ENCODE measurements at places on chromosomes 12 and 14.
A peak's percentile ranks its signal among the peaks of the same experiment; 100 is the strongest.

DNA sequence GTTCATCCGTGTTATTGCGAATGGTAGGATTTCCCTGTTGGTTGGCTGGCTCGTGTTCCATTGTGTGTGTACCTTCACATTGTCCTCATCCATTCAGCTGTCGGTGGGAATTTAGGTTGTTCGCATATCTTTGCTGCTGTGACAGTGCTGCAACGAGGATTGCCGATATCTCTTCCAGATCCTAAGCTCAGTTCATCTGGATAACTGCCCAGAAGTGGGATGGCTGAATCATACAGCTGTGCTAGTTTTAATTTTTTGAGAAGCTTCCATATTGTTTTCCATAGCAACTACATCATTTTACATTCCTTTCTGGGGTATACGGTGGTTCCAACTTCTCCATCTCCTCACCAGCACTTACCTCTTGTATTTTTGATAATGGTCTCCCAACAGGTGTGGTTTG lies 292.8 kb upstream of the SFSWAP start:
- no peak for DNase-seq

DNA sequence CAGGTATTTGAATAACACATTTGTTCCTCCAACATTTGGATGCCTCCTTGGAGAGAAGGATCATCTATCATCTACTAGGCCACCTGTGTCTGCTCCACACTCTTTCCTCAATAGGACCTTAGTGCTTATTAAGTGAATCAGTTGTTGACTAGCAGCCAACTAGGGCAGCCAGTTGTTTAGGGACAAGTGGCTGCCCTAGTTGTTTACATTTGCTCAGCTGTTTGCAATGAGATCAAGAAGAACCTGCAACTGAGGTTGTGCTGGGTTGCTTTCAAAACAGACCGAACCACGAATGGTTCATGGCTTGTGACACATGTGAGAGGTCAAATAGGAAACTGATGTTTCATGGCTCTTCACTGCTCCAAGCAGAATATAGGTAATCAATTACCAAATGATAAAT lies 53.8 kb downstream of the TMCC3 start:
- peak; percentile 66 for DNase-seq

DNA sequence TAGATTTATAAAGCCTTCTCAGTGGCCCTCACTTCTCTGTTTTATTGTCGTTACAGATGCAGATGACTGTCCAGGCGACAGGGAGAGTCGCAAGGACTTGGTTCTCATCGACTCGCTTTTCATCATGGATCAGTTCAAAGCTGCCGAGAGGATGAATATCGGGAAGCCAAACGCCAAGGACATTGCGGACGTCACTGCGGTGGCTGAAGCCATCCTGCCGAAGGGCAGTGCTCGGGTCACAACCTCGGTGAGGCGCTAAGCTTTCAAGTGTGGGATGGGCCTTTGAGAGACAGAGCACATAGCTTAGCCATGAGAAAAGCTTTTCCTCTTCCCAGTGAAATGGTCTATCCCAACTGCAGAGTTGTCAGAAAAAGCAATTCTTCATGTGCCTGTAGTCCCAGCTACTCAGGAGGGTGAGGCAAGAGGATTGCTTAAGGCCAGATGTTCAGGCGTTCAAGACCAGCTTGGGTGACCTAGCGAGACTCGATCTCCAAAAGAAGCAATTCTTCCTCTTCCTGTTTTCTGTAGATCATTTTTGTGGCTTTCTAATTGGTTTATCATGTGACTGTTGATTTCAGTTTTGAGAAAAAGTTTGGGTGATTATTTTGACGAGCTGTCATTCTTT lies 56.4 kb downstream of the EP400 start:
- no peak for DNase-seq

GRCh38 chr12:70185301-70185700 lies 57.9 kb upstream of the CNOT2 start:
- DNase-seq, result no peak

DNA sequence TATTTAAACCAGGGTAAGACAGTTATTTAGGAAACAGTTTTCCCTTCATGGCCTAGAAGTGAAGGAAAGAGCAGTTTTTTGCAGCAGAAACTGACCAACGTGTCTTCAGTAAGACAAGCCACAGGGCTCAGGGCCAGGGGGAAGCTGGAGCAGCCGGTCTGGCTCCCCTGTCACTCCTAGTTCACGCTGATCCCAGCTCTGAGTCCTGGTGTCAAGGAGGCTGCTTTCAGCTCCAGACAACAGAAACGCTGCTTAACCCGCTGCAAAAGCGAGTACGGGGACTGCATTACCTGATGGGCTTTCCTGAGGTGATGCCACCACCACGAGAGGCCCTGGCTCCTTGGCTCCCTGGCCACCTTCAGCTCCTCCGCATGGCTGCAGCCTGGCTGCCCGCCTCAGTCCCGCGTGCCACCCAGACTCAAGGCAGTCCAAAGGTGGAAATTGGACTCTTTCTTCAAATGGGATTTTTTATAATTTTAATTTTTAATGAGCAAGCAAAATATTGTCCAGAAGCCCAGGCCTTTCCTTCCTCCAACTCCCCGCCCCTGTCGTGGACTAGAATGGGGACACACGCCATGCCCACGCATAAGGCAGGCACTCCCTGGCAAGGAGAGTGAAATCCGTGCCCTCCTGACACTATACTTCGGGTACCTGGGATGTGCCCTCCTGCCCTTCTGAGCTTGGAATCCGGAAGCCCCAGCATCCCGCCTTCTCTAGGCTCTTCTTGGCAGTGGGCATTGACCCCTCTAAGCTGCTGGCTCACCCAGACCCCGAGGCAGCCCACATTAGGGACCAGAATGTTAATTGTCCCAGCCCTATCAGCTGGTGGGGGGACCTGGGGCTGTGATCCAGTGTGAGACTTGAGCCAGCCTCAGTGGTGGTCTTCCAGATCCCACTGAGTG lies 85.0 kb downstream of the PAPOLA start:
- no peak for DNase-seq

GRCh38 chr12:15858353-15858752 lies 23.8 kb upstream of the STRAP start:
- DNase-seq, result no peak

- no peak for DNase-seq
Measured at GRCh38 chr12:39572551-39572950, 47.1 kb downstream of the ABCD2 start.

GRCh38 chr12:51244269-51244668 lies 5.6 kb downstream of the DAZAP2 start:
- DNase-seq, result no peak

DNA sequence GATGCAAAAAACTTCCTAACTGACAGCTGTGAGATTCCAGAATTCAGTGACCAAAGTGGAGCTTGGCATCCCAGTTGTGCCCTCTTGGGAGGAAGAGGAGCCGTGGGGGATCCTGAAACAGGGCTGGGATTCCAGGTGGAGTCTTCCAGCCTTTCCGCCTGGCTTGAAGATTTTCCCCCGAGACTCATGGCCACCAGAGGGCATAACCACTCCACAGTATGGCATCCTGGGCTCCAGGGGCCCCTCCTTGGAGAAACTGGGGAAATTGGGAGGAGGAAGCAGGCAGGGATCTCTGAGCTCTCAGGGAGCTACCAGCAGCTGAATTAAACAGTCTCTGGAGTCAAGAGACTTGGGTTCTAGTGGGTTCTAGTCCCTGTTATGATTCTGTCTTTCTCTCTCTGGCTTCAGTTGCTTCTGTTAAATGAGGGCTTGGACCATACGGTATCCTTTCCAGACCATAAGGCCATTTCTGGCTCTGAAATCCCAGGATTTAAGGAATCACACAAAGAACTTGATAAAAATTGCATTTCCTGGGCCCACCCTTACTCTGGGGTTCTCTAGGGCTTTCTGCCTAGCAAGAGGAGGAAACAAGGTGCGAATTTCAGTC lies 2.6 kb upstream of the TAMALIN start:
- DNase-seq, result peak; percentile 2

- DNase-seq, result no peak
Measured at GRCh38 chr12:124031058-124031457, 58.0 kb downstream of the ZNF664 start.

DNA sequence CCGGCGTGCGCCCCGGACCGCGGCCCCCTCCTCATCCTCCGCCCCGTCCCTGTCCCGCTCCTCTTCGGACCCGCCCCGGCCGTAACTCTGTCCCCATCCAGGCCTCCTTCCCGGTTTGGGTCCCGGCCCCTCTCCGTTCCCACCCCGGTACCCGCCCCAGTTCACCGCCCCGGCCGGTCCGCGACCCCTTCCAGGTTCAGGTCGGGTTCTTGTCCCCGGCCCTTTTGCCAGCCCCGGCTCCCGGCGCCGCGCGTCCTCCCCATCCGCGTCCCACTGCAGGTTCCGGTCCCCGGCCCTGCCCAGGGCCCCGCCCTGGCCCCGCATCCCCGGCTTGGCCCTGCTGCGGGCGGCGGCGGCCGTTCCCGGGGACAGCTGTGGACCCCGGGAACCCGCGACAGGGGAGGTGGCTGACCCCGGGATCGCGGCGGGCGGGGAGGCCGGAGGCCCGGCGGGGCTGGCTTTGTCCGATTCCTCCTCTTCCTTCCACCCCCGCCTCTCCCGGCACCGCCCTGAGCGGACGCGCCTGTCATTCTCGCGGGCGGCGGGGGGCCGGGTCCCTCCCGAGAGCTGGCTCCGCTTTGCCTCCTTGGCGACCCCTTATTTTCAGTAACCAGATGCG lies 601 bp downstream of the KLC1 start:
- DNase-seq, result peak; percentile 6

- no peak for DNase-seq
Measured at GRCh38 chr12:121580959-121581685, at the start of gene KDM2B. Gene KDM2B, minus strand, starts transcription at chr12:121581023. Its CDS starts 112 bp downstream, at chr12:121580911.

- peak; percentile 82 for DNase-seq
Measured at GRCh38 chr12:65025136-65025535, 96.0 kb downstream of the WIF1 start.

DNA sequence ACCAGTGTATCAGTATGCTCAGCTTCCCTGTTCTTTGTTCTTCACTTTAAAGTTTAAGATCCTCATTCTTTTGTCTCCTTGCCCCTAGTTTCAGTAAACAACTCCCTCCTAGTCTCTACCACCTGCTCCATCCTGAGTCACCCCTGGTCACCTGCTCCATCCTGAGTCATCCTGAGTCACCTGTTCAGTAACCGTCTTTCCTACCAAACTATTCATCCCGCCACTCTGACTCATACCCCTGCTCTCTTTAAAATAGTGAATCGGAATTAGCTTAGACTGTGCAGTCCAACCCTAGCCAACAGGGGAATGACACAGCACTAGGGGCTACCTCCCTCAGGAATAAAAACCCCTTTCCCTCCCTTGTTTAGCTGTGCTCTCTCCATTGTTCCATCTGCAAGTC lies 888.1 kb upstream of the MDGA2 start:
- no peak for DNase-seq

GRCh38 chr12:58809064-58809607 lies 111.2 kb downstream of the LRIG3 start:
- DNase-seq, result no peak

DNA sequence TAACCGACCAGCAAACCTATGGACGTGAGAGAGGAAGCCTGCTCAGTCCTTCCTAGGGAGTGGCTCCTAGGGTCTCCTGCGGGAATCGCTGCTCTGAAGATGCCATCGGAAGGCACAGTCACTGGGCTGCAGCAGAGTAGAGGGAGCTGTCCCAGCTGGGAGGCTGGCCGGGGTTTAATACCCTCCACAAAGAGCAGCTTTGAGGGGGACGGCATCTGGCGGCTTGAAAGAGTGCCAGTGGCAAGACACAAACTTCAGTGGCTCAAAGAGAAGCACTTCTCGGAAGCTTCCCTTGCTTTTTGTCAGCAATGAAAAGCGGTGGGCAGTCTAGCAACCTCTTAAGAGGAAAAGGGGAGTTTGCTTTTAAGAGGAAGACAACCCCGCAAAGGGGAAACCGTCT lies 114.6 kb downstream of the TMEM132C start:
- no peak for DNase-seq

- no peak for DNase-seq
Measured at GRCh38 chr14:104878582-104878981, 13.5 kb downstream of the CEP170B start.

- DNase-seq, result no peak
Measured at GRCh38 chr12:112035219-112035785, 22.1 kb downstream of the ERP29 start.

- no peak for DNase-seq
Measured at GRCh38 chr12:64057706-64058105, 164.4 kb downstream of the KICS2 start.

DNA sequence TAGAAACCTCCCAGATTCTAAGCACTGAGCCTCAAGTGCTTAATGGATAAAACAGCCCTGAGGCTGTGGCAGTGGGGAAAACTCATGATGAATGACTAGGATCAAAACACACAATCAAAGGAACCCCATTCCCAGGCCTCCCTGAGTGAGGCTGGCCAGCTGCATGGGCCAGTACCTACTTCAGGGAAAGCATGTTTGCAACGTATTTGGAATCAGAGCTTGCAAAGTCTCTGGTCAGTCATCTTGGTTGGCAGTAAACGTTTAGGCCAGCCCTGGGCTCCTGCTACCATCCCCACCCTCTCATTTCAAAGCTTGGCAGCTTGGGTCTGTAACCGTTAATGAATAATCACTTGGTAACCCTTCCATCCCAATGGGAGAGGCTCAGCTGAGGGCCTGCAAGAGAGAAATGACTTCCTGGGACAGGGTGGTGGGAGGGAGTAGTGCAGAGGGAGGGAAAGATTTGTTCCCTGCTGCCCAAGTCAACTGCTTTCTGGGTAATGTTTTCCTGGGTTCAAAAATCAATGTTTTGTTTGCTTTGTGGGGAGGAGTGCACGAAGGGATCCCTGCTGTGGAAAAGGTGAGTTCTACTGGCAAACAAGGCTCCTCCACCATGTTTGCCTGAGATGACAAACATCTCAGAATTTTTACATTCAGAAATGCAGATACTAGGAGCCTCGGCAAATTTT lies 2.0 kb upstream of the RNASE8 start:
- DNase-seq, result no peak

DNA sequence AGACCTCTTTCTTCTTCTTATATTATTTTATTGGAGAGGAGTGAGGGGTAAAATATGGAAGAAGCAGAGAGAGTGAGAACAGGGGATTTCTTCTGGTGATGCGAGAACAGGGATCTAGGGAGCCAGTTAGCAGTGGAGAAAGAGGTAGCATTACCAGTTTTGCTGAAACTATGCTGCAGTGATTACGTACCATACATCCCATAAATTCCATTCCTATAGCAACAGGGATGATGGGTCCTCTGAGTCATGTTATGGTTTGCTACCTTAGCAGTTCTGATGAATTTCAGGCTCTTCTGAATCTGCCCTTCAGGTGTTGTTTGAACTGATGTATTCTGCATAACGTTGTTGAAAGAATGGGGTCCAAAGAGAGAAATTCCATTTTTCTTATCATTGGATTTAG lies 625.4 kb upstream of the LRFN5 start:
- no peak for DNase-seq

GRCh38 chr14:54002653-54003052 lies 46.0 kb upstream of the BMP4 start:
- no peak for DNase-seq

DNA sequence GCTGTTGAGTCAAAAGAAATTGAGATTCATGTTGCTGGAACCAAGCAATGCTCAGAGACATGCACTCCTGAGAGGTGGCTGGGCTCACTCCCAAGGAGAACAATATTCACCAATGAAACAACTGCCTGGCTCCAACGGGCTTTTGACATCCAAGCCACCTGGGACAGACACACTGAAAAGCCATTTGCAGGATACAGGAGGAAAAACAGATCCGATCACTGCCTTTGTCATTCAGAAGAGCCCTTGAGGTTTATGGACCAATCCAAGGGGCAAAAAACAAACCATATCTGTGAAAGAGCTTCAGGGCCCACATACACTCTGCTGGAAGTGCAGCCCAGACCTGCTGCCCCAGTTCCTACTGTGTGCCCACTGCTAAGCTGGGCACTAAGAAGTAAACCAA lies 277.5 kb downstream of the NUAK1 start:
- DNase-seq, result peak; percentile 83

Data from NCI-H1105 treated with DMSO at 0.1 percent for 48 hours (cell line).